ENCODE measurements at places on chromosomes 13 and 19. TPM values are rescaled to one million over a fixed set of nuclear protein-coding genes. Genes with fewer than 3 reads are reported as not detected.

- H3K36me3 ChIP-seq: peaks cover 17% of the 10 kb centered on the region
- H3K4me1 ChIP-seq: peaks cover 29% of the 10 kb centered on the region
- no peaks in the 10 kb centered on the region for H3K27me3 ChIP-seq
- H3K27ac ChIP-seq: no peak overlapping the region
- no peak for DNase-seq
These were observed 3.8 kb downstream of the GADD45GIP1 start for GRCh38 chr19:12953138-12953798.

DNA sequence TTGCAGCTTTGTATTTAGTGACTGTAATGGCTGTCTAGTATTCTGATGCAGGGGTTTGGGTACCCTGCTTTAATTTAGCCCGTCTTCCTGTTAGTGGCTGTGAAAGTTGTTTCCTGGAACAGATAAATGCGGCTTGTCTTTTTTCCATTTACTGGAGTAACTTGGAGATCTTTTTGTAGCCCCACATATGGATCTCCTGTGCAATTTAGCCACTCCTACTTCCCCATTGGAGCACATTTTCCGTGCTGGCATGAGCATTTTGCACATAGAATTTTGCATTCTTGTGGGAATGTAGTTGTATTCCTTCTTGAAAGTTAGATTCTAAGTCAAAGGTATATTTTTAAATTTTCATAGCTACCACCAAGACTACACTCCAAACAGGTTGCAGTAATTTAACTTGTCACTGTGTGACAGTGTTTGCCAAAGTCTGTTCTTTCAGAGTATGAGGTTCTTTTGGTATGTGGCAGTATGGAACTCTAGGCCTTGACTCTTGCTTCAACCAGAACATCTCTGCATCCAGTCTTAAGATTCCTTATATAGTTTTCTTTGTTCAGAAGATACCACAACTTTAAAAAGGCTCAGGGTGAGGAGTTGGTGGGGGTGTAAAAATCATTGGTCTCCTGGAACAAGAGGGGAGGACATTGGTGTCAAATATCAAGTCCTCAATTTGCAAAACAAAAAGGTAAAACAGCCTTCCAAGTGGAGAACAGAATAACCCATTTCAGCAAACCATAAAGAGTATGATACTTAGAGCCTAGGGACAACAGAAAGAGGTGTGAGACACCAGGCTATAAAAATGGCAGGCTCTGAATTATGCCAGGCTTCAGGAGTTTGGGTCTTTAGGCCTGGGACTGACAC is 21.1 kb upstream of the CCDC97 start:
- DNase-seq: no peak
- H3K4me1 ChIP-seq: peaks cover 2% of the 10 kb centered on the region
- no peaks in the 10 kb centered on the region for H3K27me3 ChIP-seq

- peaks cover 20% of the 10 kb centered on the region for H3K4me1 ChIP-seq
- H3K27me3 ChIP-seq: no peaks in the 10 kb centered on the region
- peak overlapping the region; percentile 98 for H3K27ac ChIP-seq
These were observed 6.9 kb downstream of the MKNK2 start for GRCh38 chr19:2043961-2044708.

Gene DACH1
- polyA plus RNA-seq: not detected

Gene KIR3DL2
- polyA plus RNA-seq: not detected
